Cardiac ventricle fibroblast (primary cell): ENCODE measurements at places on chromosomes 4 and X. TPM values are rescaled to one million over a fixed set of nuclear protein-coding genes. Genes with fewer than 3 reads are reported as not detected.

The ADH6 gene
- 0.56 TPM in 1 of 2 replicates, not detected in the other for total RNA-seq

The AWAT2 gene
- total RNA-seq, result not detected in 2 replicates

The IL2 gene
- not detected in 2 replicates for total RNA-seq

The MFSD8 gene
- 6.8 and 8.2 TPM in 2 replicates for total RNA-seq
